ENCODE measurements at places on chromosomes 7 and 10. TPM values are rescaled to one million over a fixed set of nuclear protein-coding genes. Genes with fewer than 3 reads are reported as not detected.

DNA sequence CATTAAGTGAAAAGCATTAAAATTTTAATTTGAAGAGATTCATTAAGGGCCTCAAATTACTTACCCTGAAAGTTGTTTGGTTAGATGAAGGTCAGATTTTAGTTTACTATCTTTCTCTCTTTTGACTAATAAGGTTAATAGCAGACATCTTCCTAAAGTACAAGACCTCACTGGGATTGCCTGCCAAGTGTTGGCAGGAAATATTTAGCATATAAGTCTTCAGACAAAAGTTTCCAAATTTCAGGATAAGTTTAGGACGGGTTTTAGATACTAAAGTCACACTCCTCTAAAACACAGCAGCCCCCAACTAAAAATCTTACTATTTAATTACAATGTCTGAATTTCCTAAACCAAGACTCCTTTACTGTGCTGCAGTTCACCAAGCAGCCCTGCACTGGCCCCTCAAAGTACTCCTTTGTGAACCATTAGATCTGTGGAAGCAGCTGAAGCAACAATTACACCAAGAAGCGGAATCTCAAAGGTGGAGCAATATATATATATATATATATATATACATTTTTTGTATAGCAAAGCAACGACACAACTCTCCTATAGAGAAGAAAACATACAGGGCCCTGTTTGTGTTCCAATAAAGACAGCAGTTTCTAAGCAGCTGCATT lies 91.2 kb upstream of the KCNIP2 start:
- no peaks in the 10 kb centered on the region for H3K4me1 ChIP-seq
- DNase-seq, result no peak
- H3K36me3 ChIP-seq, result peaks cover 5% of the 10 kb centered on the region
- no peak overlapping the region for H3K27ac ChIP-seq
- H3K4me3 ChIP-seq, result no peak overlapping the region

The KCND2 gene
- 0.19 TPM for total RNA-seq

- H3K27me3 ChIP-seq, result no peaks in the 10 kb centered on the region
- H3K27ac ChIP-seq, result no peak overlapping the region
- H3K4me3 ChIP-seq, result no peak overlapping the region
- H3K36me3 ChIP-seq, result no peaks in the 10 kb centered on the region
Observed at GRCh38 chr10:17851611-17852010, 42.5 kb downstream of the MRC1 start.

GRCh38 chr10:50310560-50311174 lies 59.4 kb upstream of the ASAH2 start:
- no peaks in the 10 kb centered on the region for H3K27me3 ChIP-seq
- DNase-seq, result no peak
- no peaks in the 10 kb centered on the region for H3K4me1 ChIP-seq
- peaks cover 6% of the 10 kb centered on the region for H3K36me3 ChIP-seq

DNA sequence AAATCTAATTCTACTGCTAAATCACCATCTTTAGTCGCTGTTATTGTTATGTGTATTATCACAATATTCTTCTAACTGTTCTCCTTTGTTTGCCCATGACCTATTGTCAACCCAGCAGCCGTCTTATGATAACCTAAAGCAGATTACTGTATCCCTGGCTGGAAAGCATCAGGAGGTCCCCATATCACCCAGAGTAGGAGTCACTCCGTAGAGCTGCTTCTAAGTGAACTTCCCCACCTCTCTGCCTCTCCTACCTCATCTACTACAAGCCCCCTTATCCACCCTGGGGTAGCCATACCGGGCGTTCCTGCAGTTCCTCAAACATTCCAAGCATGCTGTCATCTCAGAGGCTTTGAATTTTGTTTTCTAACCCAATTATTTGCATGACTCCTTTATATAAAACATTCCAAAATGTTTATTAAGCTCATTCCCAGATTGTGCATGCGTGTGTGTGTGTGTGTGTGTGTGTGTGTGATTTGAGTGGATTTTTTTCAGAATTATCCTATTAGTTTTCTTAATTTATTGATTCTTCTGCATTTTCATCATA lies 39.7 kb downstream of the POU6F2 start:
- no peaks in the 10 kb centered on the region for H3K4me1 ChIP-seq
- H3K4me3 ChIP-seq, result no peak overlapping the region
- no peaks in the 10 kb centered on the region for H3K36me3 ChIP-seq
- H3K27ac ChIP-seq, result no peak overlapping the region

GRCh38 chr7:127413326-127413725 lies 20.8 kb upstream of the ZNF800 start:
- H3K36me3 ChIP-seq, result no peaks in the 10 kb centered on the region
- no peak for DNase-seq
- no peak overlapping the region for H3K4me3 ChIP-seq

DNA sequence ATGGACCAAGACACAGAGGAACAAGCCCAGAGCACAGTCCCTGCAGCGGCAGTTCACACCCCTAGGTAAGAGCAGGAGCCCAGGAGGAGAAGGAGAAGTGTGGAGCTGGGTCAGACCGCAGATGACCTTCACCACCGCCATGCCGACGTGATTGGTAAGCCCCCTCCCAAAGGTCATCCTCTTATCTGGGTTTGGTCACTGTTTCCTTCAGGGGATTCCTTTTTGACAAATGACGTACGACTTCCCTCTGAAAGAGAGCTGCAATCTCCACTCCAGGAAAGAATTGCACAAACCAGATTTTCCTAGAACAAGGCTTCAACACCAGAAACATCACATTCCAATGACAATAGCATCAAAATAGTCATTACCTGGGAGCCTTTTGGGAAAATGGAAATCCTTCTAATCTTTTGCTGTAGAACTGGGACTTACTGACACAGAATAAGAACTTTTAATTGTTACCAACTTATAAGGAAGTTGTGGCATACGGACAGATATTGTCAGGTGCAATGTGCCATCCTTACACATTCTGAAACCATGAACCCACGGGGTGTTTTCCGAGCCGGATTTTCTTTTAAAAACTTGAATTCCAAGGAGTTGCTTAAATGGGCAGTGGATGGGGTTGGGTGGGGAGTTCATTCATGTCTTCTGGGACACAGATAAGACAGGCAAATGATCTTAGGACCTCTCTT lies 20.8 kb upstream of the ADAM12 start:
- no peaks in the 10 kb centered on the region for H3K36me3 ChIP-seq
- H3K4me1 ChIP-seq, result no peaks in the 10 kb centered on the region
- no peaks in the 10 kb centered on the region for H3K27me3 ChIP-seq
- H3K4me3 ChIP-seq, result no peak overlapping the region
- no peak for DNase-seq

- no peak overlapping the region for H3K27ac ChIP-seq
- DNase-seq, result no peak
- H3K4me1 ChIP-seq, result no peaks in the 10 kb centered on the region
- no peaks in the 10 kb centered on the region for H3K27me3 ChIP-seq
Observed at GRCh38 chr7:137715121-137715520, 131.7 kb downstream of the DGKI start.

DNA sequence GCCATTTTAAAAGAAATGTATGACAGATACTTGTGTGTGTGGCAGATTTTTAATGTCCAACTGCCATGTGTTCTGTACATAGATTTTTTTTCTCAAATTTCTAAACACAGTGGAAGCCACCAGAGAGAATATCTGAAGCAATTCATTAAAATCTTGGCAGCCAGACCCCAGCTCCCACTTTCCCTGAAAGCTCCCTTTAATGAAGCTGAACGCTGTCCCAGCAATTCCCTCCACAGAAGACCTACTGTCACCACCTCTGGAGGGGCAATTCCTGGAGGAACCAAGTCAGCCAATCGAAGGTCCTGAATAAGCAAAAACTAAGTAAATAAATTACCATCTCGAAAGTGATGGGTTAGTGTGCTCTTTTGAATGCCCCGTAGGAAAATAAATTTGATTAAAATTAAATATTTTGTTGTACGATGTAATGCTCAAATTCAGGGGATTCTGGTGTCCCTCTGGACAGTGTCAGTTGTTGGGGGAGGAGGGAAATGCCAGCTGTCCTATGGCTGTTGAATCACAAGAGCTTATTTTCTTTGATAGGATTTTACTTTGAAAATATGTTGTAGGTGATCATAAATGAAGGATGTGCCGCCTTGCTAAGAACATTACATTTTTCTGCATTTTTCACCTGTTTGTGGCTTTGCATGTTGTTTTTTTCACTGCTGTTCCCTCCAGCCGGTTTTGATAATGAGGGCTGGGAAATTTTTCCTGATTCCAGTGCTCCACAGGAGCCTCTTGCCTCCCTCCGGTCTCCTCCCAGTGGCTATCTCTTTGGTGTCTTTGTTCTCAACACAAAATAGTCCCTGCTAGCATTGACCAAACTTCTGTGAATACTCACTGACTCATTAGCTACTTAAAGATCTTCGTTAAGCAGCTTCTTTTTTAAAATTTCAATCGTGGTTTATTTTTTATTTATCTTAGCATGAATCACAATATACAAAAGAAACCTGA lies 9.2 kb upstream of the GSAP start:
- H3K27me3 ChIP-seq, result no peaks in the 10 kb centered on the region
- no peak overlapping the region for H3K27ac ChIP-seq
- DNase-seq, result no peak
- no peaks in the 10 kb centered on the region for H3K36me3 ChIP-seq
- no peak overlapping the region for H3K4me3 ChIP-seq

DNA sequence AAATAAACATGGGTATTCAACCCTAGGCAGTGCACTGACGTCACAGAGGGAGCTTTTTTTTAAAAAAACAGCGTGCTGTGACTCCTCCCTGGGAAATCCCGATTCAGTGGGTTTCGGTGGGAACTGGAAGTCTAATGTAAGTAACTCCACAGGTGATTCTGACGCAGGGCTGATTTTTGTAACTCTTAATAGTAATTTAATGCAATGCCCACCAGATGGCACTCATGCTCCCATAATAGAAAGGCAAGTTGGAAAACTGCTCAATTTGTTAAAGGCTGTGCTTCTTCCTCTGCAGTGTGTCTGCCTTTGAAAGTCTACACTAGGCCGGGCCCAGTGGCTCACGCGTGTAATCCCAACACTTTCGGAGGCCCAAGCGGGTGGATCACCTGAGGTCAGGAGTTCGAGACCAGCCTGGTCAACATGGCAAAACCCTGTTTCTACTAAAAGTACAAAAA lies 10.9 kb upstream of the RSU1 start:
- H3K27ac ChIP-seq, result no peak overlapping the region
- DNase-seq, result peak; percentile 93
- H3K4me1 ChIP-seq, result peaks cover 2% of the 10 kb centered on the region
- no peaks in the 10 kb centered on the region for H3K27me3 ChIP-seq
- H3K4me3 ChIP-seq, result no peak overlapping the region
- no peaks in the 10 kb centered on the region for H3K36me3 ChIP-seq

DNA sequence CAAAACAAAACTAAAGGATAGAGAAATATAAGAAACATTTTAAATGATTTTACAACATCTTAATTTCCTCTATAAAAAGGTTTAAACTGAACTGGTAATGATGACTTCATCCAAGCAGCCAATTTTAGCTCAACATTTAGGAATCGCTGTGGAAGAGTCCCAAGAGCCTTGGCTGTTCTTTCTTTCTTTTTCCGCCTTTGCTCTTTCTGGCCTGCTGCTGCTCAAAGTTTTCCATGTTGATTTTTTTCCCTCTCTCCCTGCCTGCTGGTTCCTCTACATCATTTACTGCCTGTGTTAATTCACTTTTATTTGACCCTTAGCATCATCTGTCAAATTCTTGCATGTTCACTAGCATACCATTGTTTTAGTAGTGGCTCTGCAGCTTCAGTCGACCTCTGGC lies 146.9 kb downstream of the EVX1 start:
- H3K4me3 ChIP-seq, result no peak overlapping the region
- H3K27me3 ChIP-seq, result no peaks in the 10 kb centered on the region
- no peak for DNase-seq
- H3K36me3 ChIP-seq, result no peaks in the 10 kb centered on the region
- H3K4me1 ChIP-seq, result no peaks in the 10 kb centered on the region

DNA sequence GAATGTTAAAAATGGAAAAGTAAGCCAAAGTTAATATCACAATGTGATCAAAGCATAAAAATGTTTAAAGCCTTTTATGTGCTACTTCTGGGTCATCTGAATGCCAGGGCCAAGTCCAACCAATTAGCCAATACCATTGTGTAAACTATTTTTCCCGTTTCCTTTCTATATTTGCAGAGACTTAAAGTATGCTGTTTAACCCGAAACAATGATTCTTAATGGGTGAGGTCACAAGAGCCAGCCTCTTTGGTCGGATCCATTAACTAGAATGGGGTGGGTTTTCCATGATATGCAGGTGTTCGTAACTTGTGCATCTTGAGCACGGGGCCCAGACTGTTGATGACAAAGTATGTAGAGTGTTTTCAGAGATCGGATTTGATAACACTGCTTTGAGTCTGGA lies 111.3 kb upstream of the IGFBP3 start:
- H3K4me3 ChIP-seq, result no peak overlapping the region
- H3K27me3 ChIP-seq, result no peaks in the 10 kb centered on the region

DNA sequence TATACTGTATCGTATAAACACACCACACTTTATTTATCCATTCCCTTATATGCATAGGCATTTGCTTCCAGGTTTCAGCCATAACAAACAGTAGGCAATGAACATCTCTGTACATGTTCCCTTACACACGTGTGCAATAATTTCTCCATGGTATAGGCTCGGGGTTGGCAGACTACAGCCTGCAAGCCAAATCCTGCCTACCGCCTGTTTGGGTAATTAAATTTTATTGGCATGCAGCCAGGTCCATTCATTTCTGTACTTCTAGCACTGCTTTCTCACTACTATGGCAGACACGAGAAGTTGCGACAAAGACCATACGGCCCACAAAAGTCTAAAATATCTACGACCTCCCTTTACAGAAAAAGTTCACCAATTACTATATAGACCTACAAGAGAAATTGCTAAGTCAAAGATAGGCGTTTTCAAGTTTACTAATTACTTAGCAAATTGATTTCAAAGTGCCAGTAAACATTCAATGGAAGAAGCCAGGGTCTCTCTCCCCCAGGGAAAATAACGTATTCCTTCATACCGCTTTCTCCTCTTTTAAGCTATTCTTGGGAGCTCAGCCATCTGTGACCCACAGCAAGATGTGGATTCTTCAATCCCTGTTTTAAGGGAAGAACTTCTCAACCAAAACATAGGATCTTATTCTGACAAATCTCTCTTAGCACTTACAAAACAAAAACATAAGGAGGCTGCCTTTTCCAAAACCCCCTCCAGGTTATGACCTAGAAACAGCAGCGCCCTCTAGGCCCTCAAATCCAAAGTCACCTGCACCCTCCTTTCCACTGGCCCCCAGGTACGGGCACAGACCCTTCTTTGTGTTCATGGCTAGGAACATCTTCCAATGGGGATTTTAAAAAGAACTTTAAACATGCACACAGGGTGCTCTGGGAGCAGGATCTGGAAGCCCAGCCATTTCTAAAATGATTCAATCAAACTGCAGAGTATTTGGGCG lies 100.5 kb downstream of the FGFR2 start:
- no peak overlapping the region for H3K27ac ChIP-seq
- peaks cover 3% of the 10 kb centered on the region for H3K4me1 ChIP-seq
- H3K27me3 ChIP-seq, result no peaks in the 10 kb centered on the region
- H3K36me3 ChIP-seq, result peaks cover 2% of the 10 kb centered on the region

GRCh38 chr10:34773636-34774630 lies 41.2 kb downstream of the PARD3 start:
- H3K4me1 ChIP-seq, result peaks cover 17% of the 10 kb centered on the region
- no peak for DNase-seq
- H3K27ac ChIP-seq, result no peak overlapping the region
- H3K4me3 ChIP-seq, result no peak overlapping the region
